Fibroblast of skin of right biceps (primary cell): ENCODE measurements at places on chromosomes 4 and X.

DNA sequence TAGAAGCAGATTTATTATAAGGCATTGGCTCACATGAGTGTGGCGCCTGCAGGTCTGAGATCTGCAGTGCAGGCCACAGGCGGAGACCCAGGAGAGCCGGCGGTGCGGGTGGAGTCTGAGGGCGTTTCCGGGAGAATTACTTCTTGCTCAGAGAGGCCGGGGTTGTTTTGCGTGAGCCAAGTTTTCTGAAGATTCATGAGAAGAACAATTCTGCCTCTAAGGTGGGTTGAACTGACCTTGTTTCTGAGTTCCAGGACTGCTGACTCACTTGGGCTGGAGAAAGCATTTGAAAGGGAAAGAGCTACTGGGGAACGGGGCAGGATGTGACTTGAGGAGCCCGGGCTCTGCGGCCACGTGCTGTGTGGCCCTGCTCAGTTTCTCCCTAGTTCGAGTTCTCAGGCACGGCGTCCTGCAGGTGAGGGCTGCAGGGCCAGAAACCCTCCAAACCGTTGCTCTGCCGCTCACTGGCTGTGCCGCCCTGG lies 36.7 kb upstream of the SORCS2 start:
- peak; percentile 74 for DNase-seq

- peak; percentile 55 for DNase-seq
These were observed 127.2 kb downstream of the NR3C2 start for GRCh38 chr4:148315049-148315448.

DNA sequence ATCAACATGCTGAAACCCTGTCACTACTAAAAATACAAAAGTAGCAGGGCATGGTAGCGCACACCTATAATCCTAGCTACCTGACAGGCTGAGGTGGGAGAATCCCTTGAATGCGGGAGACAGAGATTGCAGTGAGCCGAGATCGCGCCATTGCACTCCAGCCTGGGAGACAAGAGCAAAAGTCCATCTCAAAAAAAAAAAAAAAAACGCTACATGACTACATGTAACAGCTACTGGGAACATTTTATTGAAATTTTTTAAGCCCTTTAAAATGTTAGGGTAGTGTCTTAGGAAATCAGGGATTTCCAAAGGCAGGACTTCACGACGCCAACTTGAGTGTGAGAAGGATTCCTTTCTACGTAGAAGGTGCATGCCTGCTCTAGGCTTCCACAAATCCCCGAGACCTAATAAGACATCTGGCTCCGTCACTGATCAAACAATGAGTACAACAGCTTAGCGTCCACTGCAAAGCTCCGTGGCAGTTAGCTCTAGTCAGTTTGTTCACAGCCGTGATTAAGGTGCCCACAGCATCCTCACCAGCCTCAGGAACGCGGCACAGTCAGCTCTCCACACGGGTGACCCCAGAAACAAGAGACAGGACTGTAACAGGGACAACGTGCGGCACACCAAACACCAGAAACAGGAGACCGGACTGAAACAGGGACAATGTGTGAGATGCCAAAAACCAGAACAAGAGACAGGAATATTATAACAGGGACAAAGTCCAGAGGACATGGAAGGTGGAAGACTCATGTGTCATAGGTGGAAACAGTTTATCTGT lies 33.7 kb downstream of the DHRSX start:
- DNase-seq, result no peak

GRCh38 chr4:166153548-166153947 lies 280.5 kb downstream of the TLL1 start:
- DNase-seq, result peak; percentile 35

- DNase-seq, result no peak
These were observed 1.7 kb downstream of the HNRNPDL start for GRCh38 chr4:82428526-82428968.

- peak; percentile 90 for DNase-seq
These were observed at the start of gene ALPK1 for GRCh38 chr4:112296949-112297880. ALPK1 (plus strand) TSS chr4:112297369.

GRCh38 chr4:143017210-143017609 lies 167.5 kb upstream of the USP38 start:
- no peak for DNase-seq

DNA sequence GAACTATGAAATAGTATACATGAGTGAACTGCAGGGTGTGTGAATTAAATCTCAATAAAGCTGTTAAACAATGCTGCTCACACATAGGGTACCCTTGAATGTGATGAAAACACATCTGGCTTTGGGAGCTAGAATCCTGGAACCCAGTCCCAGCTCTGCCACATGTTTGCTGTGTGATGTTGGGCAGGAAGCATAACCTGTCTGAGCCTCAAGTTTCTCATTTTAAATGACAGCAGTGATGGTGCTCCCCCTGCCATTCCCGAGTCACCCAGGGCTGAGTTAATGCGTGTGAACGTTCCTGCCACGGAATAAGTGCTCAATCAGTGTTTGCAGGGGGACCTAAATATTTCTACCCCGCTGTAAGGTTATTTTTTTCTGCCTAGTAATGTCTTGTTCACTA lies 10.9 kb downstream of the EVC start:
- no peak for DNase-seq

GRCh38 chrX:34140816-34141215 lies 8.7 kb upstream of the FAM47A start:
- DNase-seq, result no peak

GRCh38 chr4:99447513-99447912 lies 12.4 kb upstream of the ADH7 start:
- DNase-seq, result no peak

DNA sequence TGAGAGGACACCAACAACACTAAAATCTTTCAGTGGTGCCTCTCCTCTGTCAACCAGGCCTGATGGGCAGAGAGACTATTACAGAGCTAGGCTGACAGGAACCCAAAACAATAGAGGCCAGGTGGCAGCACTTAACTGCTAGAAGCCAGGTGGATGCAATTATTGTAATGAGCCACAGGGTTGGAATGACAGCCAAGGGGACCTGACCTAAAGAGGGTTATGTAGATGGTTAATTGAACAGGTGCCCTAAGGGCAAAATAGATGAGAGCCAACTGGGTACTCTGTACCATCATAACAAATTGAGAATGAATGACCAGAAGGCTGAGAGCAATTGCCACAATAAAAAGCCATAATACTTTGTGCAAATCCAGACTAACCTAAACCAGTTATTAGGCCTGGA lies 24.7 kb upstream of the FRAS1 start:
- no peak for DNase-seq

GRCh38 chr4:74675673-74676279 lies 118.5 kb downstream of the BTC start:
- DNase-seq, result peak; percentile 60
